ENCODE measurements at places on chromosomes 3 and 15.

GRCh38 chr15:82043796-82044372 is 1.9 kb downstream of the MEX3B start:
- DNase-seq = no peak

DNA sequence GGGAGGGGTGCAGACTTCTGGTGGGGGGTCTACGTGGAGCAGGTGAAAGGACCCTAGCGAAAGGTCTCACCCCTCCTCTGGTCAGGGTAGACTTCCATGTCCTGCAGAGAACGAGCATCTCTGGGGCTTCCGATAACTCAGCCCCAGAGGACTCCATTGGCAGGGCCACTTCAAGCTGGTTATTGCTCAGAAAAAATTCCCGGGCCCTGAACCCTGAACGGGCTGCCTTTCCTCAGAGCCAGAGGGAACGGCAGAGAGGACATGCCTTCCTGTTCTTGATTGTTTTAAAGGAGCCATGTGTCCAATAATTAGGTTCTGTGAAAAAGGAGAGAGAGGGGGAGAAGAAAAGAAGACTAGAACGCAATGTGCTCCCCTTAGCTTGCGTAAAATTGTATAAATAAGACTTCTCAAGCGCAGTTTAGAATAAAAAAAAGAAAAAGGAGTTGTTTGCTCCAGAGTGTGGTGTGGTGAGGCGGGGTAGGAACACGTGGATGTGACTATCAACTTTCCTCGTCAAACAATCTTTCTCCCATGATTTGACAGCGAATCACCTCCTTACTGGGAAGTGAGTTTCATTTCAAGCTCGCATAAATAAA is 193.4 kb upstream of the UBE2E1 start:
- DNase-seq = no peak

- no peak for DNase-seq
Observed at GRCh38 chr3:26638113-26638512, 15.5 kb downstream of the LRRC3B start.

DNA sequence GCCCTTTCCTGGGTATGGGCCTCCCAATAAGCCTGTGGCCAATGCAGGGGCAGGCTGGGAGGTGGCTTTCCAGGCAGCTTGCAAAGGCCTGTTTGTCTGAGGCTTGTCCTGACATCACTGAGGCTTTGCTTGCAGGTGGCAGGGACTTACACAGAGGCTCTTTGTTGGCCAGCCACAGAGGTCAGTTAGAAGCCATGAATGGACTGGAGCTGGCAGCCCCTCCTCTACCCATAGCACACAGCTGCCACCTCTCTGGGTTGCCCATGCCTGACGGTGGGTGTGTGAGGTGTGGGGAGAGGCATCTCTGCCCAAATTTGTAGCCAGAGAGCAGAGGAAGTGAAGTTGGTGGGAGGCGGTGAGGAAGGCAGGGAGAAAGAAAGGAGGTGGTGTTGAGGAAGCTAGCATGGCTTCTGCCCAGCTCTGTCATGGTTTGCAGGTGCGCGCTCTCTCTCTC is 17.1 kb downstream of the LIMD1 start:
- no peak for DNase-seq

DNA sequence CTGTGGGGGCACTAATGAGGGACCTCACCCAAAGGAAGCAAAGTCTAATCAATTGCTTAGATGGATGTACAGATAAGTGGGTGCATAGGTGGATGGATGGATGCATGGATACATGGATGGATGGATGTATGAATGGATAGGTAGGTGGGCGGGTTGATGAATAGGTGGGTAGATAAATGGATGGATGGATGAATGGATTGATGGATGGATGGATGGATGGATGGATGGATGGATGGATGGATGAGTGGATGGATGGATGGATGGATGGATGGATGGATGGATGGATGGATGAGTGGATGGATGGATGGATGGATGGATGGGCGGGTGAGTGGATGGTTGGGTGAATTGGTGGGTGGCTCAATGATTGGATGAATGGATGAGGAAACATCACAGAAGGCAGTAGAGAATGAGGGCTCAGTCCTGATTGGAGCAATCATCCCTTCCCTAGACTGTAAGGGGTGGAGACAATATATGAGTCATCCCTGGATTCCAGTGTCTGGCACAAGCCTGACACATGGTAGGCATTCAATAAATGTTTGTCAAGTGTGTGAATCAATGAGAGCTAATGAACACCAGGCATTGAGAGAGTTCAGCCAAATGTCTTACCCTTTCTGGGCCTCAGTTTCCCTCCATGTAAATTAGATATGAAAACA is 40.4 kb upstream of the PXYLP1 start:
- no peak for DNase-seq

GRCh38 chr15:65901836-65902235 is 32.5 kb downstream of the RAB11A start:
- DNase-seq = no peak
